ENCODE measurements at places on chromosomes 3 and 15. TPM values are rescaled to one million over a fixed set of nuclear protein-coding genes. Genes with fewer than 3 reads are reported as not detected.

DNA sequence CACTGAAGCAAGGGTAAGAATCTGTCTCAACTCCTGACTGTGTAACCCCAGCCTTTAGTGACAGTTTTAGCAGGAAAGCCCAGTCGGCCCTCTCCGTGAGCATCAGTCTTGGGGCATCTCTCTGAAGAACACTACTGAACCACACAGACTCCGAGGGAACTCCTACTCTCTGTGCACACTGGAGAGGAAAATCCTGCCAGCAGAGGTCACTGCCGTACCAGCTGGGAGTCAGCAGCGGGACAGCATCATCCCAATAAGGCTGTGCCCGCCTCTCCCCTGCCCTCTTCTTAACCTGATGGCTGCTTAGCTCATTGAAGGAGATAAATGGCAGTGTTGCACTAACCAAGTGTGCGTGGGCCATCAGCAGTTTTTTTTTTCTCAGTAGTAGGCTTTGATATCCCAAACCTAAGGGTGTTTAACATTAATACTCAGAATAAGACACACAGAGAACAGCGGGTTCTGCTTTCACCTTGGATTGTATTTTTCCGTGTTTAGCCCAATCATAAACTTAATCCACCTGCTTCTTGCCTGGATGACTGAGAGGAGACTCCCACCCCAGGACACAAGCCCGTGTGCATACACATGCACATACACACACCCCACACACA, 26.6 kb upstream of the RASA2 start:
- H3K27me3 ChIP-seq: no peaks in the 10 kb centered on the region
- no peak overlapping the region for H3K4me3 ChIP-seq
- H3K27ac ChIP-seq: no peak overlapping the region
- H3K36me3 ChIP-seq: peaks cover 7% of the 10 kb centered on the region

GRCh38 chr3:16299746-16300145, 34.7 kb downstream of the OXNAD1 start:
- no peak for DNase-seq
- H3K27me3 ChIP-seq: no peaks in the 10 kb centered on the region
- no peak overlapping the region for H3K4me3 ChIP-seq
- H3K4me1 ChIP-seq: peaks cover 95% of the 10 kb centered on the region

GRCh38 chr3:33648793-33649192, 69.3 kb downstream of the CLASP2 start:
- no peaks in the 10 kb centered on the region for H3K27me3 ChIP-seq
- no peak for DNase-seq
- H3K4me1 ChIP-seq: peaks cover 14% of the 10 kb centered on the region
- peaks cover 4% of the 10 kb centered on the region for H3K36me3 ChIP-seq
- no peak overlapping the region for H3K4me3 ChIP-seq

DNA sequence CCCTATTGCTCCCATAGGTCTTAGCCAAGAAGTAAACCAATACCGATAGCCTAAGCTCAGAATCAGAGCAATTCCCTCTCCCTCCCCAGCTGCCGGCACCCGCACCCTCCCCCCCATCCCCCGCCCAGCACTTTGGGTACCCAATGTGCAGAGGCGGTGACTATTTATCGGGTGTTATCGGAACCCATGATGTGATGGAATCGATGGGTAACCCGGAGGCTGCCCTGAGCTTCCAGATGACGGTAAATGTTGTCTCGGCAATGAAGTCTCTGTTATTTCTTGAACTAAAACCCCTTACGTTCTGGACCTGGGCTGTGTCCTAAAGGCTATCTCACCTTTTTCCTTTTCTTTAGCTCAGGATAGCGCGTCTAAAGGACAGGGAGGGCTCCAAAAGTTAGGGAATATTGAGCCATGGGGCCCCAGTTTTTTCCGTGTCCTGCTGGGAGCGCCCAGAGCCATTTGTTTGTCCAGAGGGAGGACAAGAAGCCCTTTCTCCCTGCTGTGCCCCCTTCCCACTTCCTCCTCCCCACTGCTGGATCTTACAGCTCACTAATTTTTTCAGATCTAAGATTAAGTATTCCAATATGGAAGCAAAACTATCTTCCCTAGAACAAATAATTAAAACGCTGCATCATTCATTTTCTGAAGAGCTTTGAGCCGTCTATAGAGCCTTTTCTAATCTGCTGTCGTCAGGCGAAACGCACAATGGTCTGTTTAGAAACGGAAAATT, 1.5 kb downstream of the SLITRK3 start:
- H3K4me3 ChIP-seq: no peak overlapping the region
- peaks cover 19% of the 10 kb centered on the region for H3K4me1 ChIP-seq
- no peaks in the 10 kb centered on the region for H3K36me3 ChIP-seq
- no peak for DNase-seq
- H3K27me3 ChIP-seq: peaks cover 53% of the 10 kb centered on the region
- no peak overlapping the region for H3K27ac ChIP-seq

GRCh38 chr15:85636351-85636750, 158.4 kb downstream of the KLHL25 start:
- peaks cover 51% of the 10 kb centered on the region for H3K4me1 ChIP-seq
- H3K36me3 ChIP-seq: peaks cover 20% of the 10 kb centered on the region

- H3K27me3 ChIP-seq: peaks cover 7% of the 10 kb centered on the region
- no peaks in the 10 kb centered on the region for H3K36me3 ChIP-seq
- H3K4me1 ChIP-seq: no peaks in the 10 kb centered on the region
- H3K27ac ChIP-seq: no peak overlapping the region
- H3K4me3 ChIP-seq: no peak overlapping the region
These were observed 30.8 kb downstream of the ARHGEF26 start for GRCh38 chr3:154151969-154152368.

FEZF2 gene
- total RNA-seq: not detected

SH2D7 gene
- total RNA-seq: not detected

FGF12 gene
- not detected for total RNA-seq

MUSTN1 gene
- not detected for total RNA-seq

TF gene
- total RNA-seq: 0.67 TPM
